Hematopoietic multipotent progenitor cell treated with erythropoietin and hydrocortisone succinate and interleukin-3 and kit ligand, for 15 days (in vitro differentiated cells): ENCODE measurements at places on chromosomes 16 and 17.

GRCh38 chr16:72612256-72612655, 435.7 kb downstream of the ZFHX3 start:
- DNase-seq: no peak

DNA sequence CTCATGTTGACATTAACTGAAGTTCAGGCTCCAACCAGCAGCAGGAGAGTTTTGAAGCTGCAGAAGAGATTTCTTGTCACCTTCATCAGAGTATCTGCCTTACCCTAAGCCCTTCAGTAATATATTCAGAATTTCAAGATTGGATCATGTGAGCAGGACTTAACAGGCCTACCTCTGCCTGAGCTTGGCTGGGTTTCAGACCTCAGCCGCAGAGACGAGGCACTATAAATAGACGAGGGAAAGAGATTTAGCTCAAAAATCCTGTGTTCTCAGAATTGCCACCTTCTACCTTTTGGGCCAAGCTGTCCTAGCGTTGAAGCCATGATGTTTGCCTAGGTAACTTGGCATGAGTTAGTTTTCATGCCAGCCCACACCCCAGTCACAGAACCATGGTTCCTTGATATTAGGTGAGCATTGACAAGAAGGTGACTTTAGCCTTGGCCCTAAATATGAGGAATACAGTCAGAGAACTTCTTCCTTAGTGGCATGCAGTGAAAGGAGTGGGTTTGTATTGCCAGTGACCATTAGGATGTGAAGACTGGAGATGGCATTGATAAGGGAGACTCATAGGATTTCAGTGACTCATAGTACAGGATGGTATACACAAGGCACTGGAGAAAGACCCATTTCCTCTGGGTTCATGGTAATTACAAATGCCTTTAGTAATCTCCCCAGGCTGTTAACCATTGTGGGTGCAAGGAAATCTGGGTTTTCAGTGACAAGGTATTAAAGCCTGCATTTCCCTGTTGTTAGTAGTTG, 224.3 kb downstream of the MSI2 start:
- no peak for DNase-seq

DNA sequence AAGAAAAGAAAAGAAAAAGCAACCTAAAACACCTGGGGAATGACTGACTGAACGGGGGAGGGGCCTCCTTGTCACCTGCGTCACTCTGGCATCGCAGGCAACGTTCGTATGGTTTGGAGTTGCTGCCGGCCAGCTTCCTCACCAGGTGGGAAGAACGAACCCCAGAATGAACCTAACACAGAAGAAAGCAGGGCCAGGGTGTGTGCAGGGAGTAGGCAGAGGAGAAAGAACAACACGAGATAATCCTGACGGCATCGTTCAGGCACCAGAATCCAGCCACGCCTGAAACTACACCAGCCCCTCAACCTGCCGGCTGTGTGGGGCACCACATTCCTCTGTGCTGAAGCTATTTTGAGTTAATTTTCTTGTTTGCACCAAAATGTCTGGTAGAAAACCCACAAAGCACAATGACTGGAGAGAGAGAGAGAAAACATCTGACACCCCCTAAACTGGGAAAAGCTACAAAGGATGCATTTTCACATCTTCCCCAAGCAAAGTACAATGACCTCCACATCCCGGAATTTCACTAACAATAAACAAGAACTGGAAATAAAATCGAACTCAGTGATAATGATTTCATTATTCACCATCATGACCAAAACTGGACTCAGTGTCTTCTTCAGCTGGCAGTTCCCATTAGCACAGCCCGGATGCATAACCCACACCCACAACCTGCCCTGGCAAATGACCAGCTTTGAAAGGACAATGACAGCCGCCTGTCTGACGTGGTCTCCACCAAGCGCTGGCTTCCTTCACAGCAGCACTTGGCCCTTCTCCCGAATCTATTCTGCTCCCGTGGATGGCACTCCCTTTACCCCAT, 23.6 kb downstream of the RAB40B start:
- no peak for DNase-seq

DNA sequence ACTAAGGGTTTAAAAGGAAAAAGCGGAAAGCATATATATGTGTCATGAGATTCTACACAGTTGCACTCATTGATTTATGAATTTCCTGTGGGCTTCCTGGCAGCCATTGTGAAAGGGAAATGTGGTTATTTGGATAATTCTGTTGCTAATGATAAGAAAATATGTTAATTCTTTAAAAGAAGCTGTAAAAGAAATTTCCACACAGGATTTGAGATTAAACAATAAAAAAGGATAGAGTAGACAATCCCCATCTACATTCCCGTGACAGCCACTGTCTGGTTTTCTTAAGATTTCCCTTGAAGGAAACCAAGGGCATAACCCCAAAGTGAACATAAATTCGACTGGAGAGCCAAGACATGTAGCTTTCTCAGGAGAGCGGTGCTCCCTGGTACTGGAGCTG, 397.5 kb downstream of the CPPED1 start:
- DNase-seq: no peak

- DNase-seq: no peak
Observed at GRCh38 chr16:30382111-30382881, at the start of gene SEPTIN1. Gene SEPTIN1, minus strand, starts transcription at chr16:30382561. Its CDS starts 19 bp downstream, at chr16:30382542.

GRCh38 chr17:44356241-44356640, 7.4 kb downstream of the FAM171A2 start:
- no peak for DNase-seq

- no peak for DNase-seq
Observed at GRCh38 chr16:62022688-62023087, 13.6 kb downstream of the CDH8 start.

DNA sequence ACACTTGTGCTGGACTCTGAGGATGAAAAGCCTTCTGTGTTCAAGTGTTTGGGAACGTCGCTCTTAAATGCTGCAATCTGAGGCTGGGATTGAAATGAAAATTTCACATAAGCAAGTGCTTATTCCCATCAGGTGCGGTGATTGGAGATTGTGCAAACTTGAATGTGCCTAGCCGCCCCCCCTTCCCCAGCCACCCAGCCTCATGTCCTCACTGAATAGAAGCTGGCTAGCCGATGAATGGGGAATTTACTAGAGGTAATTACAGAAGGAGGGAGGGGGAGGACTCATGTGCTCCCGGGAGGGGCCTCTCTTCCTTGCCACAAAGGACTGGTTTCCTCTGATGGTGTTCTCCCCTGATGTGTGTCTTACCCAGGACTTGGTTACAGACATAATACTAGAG, 544.8 kb upstream of the EEF2KMT start:
- no peak for DNase-seq

DNA sequence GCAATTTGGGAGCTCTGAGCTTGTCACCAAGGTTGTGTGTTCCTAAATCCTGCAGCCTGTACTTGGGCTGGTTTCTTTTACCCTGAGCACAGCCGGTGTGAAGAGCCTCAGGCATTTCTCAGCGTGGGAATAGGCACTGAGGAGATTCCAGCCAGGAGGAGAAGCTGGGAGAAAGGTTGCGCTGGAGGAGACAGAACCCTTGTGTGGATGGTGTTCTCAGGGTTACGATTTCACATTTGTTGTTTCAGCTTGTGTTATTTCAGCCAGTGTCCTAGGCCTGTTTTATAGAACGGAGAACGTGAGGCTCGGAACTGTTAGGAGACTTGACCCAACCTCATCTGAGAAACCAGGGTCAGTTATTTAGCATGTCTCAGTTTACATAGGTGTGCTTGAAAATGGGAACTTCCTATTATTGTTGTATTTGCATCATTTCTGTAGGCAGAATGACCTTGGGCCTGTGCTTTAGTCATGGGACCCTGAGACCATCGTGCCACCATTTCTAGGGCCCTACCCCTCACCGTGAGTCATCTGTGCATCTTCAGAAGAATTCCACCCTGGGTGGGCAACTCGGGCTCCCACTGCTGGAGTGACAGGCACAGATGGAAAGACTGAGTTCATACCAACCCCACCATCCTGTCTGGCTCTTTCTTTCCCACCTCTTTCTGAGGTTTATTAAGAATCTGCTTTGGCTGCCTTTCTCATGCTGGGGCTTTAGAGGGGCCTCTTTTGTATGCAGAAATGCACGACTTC, 134.9 kb downstream of the MSI2 start:
- no peak for DNase-seq

GRCh38 chr16:65406933-65407332, 285.1 kb upstream of the CDH11 start:
- DNase-seq: no peak

- no peak for DNase-seq
Observed at GRCh38 chr17:31856750-31857149, 2.3 kb downstream of the COPRS start.

DNA sequence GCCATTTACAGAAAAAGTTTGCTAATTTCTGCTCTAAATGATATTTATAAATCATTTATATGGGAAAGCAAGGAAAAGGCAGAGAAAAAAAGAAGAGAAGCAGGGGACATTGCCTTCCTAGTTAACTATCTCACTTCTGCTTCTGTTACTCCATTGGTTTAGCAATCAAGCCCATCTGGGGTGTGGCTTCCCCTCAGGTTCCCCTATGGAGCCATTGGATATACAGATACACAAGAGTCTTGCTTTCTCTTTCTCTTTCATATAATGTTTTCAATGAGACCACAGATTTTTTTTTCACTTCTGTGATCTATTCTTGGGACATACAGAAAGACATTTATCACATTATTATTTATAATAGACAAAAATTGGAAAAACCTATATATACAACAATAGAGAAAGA, 105.6 kb upstream of the TOM1L1 start:
- no peak for DNase-seq

GRCh38 chr17:82978765-82979349, 100.6 kb upstream of the METRNL start:
- no peak for DNase-seq

GRCh38 chr16:30894540-30895368, 877 bp upstream of the BCL7C start:
- DNase-seq: peak; percentile 26

- no peak for DNase-seq
Observed at GRCh38 chr17:50558941-50559614, 1.4 kb upstream of the CACNA1G start.

GRCh38 chr17:58005031-58005727, 1.9 kb downstream of the SRSF1 start:
- DNase-seq: no peak

DNA sequence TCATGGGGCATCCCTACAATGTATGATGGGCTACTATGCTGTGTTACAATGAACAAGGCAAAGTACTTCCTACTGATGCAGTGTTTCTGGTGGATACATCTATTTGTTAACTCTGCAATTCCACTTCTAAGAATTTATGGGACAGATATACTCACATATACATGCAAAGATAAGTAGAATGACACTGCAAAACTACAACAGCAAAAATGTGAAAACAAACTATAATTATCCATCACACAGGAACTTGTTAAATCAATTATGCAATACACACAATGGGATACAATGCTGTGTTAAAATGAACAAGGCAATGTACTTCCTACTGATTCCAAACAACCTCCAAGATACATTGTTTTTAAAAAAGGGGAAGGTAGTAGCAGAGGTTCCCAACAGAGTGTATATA, 3.2 kb downstream of the DDX52 start:
- peak; percentile 42 for DNase-seq

DNA sequence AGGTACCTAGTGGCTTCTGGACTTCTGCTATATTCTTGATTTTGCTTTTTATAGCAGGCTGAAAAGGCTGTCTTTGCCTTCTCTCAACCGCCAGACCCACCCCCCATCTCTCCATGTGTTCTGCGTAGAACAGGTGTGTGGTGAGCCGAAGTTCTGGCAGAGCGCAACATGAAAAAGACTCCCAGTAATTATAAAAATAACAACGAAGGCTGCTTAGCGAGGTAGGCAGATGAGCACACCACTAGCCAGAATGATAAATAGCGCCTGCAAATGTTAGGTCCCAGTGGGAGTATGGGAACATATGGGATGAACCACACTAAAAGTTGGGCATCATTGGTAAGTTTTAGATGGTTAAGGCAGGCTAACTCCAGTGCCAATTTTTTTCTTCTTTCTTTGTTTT, 14.0 kb upstream of the RBFOX1 start:
- no peak for DNase-seq

GRCh38 chr17:14015271-14015670, 54.0 kb upstream of the COX10 start:
- DNase-seq: no peak

DNA sequence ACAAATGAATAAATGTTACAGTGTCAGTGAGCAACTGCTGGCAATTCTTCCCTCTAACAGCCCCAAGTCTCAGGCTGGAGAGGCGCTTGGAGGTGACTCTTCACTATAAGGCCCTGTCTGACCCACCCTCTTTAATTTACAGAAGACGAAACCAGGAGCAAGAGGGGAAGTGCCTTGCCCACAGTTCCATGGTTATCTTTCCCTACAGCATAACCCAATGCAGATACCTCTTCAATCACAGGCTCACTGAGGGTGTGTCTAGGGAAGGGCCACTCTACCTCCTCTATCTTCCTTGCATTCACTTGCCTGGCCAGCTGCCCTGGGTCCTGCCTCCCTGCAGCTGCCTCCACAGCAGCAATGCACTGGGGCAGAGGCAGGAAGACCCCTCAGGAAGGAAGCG, 9.6 kb upstream of the N4BP1 start:
- DNase-seq: no peak

DNA sequence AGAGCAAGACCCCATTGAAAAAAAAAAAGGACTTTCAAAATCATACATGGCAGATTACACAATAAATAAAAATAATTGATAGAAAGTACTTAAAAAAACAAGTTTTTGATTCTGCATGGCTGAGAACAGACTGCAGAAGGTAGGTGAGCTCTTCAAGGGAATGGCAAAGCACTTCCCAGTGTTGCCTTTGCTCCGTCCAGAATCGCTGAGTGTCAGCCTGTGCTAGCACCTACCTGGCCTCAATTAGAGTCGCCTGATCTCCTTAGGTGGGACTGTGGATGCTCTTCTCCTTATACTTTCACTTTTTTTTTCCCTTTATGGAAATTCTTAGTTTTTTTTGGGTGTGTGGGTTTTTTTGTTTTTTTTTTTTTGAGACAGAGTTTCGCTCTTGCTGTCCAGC, 6.0 kb upstream of the TMEM220 start:
- no peak for DNase-seq

GRCh38 chr17:50311112-50311460, 34.8 kb upstream of the XYLT2 start:
- DNase-seq: no peak

DNA sequence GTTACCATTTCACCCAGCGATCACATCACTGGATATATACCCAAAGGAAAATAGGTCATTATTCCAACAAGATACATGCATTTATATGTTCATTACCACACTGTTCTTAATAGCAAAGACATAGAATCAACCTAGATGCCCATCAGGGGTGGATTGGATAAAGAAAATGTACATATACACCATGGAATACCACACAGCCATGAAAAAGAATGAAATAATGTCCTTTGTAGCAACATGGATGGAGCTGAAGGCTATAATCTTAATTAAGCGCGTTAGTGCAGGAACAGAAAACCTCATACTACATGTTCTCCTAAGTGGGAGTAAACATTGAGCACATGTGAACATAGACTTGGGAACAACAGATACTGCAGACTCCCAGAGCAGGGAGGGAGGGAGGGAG, 18.6 kb downstream of the CNTROB start:
- DNase-seq: no peak
